ENCODE measurements at places on chromosomes 1 and 21.

- no peak for DNase-seq
Measured at GRCh38 chr1:31064718-31065309, 703 bp downstream of the PUM1 start.

GRCh38 chr1:25533775-25534409 lies 9.5 kb upstream of the LDLRAP1 start:
- no peak for DNase-seq

DNA sequence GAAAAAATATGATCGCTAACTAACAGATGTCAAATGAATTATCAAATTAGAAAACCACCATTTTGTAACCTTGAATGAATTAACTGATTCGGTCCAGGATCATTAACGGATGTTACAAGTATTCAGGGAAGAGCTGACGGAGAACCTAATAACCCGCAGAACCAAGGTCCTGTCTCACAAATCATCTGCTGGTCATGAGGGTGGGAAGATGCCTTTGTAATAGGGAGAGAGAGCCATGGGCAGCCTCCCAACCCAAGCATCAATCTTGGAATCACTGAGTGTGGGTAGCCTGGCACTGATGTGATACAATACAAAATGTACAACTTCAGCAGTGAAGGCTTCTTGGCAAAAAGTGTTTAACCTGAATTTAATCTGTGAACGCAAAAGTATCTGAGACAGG lies 89.6 kb upstream of the CLDN14 start:
- DNase-seq: no peak

DNA sequence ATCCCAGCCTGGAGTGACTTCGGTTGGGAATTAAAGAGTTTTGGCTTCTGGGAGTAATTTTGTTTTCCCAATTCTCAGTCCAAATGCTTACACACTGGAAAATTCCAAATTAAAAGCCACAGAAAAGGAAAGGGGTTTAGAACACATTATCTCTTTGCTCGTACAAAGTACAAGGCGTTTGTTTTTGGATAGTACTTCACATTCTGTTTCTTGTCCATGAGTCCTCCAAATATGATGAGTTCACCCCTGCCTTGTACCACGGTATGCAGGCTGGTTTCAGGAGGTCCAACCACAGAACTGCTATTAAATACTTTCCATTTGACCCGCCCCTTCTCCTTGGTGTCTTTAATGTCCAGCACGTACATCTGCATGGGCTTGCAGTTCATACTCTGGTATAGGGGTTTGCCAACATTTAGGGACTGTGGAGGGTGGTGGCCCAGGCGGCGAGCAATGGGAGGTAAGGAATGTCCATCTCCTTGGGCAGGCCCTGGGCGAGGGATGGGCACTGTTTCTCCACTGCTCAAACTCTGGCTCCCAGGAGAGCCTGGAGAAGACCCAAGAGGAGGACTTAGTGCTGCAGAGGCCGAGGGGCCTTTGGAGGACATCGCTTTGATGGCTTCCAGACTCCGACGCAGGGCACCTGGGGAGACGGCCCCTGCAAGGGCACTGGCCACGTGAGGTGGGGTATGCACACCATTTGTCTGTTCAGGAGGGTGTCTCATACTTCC lies 13.7 kb upstream of the CPLANE2 start:
- DNase-seq: peak; percentile 42

GRCh38 chr1:193579323-193579722 lies 392.9 kb upstream of the B3GALT2 start:
- DNase-seq: no peak

DNA sequence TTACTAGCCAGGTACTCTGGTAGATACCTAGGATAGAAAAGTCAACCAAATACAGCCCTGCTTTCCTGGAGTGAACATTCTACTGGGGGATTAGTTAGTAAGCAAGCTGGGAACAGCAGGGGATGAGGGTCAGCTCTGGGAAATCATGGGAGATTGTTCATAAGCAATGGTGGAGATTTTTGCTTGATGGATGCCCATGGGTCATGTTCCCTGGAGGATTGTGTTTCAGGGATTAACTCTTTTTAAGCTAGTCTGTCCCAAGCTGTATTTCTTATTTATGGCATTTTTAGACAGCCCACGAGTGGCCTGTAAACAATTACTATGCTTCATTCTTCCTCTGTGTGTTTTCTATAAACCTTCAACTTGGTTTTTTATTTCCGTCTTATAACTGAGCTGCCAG lies 18.9 kb downstream of the CACHD1 start:
- no peak for DNase-seq

- DNase-seq: no peak
Measured at GRCh38 chr1:93575621-93576284, 105.9 kb downstream of the BCAR3 start.

GRCh38 chr1:248009681-248010080 lies 3.8 kb upstream of the OR2L5 start:
- DNase-seq: no peak

DNA sequence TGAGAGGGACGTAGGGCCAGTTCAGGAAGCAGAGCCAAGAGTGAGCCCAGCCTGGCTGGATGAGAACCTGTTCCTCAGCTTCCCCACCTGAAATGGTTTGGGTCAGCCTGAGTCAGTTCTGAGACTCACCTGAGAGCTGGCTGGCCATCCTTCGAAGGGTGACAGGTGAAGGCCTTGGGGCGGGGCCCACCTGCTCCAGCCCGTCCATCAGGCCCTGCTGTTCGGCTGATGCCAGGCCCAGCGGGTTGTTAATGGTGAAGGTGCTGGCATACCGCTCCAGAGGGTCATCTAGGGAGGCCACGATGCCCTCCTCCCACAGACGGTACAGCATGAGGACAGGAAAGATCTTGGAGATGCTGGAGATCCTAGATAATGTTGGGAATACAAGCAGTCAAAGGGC lies 14.1 kb downstream of the LACTBL1 start:
- no peak for DNase-seq

DNA sequence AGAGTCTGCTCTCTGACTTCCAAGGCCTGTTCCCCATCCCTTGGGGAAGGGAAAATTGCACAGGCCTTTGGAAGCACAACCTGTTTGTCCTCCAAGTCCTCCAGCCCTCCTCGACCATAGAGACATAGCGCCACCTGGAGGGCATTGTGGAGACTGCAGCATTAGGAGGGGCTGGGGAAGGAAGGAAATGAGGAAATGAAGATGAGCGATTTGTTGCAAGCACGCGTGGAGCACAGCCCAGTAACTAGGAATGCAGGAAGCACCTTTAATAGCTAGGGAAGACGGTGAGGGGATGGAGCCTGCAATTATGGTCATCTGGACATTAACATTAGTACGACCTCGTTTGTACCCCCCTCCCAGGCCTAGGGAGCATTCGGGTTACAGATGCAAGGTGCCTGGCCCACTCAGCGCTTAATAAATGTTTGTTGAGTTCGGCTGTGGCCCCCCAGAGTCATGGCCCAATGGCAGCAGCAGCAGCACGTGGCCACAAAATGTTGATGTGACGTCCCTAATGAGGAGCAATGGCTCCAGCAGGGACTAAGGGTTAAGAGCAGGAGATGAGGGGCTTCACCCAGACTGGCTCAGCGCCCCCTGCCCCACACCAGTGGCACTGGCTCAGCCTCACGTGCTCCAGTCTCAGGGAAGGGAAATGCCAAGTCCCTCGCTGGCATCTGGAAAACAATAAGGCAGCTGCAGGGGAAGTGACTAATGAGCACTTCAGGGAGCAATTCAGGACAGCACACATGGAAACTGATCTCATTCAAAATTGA lies 8.0 kb upstream of the CAMK2N1 start:
- DNase-seq: peak; percentile 59

GRCh38 chr1:99855914-99856450 lies 5.8 kb downstream of the AGL start:
- DNase-seq: no peak

DNA sequence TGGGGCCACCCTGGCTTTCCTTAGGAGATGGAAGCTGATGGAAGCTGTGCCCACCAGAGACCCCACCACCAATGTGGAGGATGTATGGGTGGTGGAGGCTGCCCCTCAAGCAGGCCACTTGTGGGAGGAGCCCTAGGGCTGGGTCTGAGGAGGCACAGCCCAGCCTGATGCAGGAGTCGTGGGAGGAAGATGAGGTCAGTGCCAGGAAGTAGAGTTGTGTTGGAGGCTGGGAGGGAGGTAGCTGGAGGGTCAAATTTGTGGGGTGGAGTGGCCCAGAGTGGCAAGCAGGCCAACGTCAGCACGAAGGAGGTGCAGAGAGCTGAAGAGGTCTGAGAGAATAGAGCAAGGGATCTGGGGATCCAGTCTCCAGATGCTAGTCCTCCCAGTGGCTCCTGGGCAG lies 119.0 kb upstream of the USP24 start:
- DNase-seq: no peak
